AG10803 (cell line): ENCODE measurements at places on chromosomes 2 and 18.

DNA sequence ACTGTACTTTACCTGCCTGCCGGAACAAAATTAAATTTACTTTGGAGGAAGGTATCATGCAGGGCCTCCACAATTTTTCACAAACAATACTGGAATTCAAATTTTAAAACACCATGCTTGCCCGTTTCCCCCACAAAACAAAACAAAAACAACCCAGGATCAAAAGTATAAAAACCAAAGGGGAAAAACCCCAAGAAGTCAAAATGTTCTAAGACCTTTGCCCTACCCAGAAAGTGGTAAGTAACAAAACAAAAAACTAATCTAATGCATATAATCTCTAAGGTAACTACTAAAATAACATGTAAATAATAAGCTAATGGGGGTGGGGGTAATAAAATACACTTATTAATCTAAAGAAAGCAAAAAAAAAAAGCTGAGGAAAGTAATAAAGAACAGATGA, 60.5 kb downstream of the CUL3 start:
- DNase-seq = no peak

GRCh38 chr18:78526275-78526674, 453.3 kb upstream of the SALL3 start:
- no peak for DNase-seq

DNA sequence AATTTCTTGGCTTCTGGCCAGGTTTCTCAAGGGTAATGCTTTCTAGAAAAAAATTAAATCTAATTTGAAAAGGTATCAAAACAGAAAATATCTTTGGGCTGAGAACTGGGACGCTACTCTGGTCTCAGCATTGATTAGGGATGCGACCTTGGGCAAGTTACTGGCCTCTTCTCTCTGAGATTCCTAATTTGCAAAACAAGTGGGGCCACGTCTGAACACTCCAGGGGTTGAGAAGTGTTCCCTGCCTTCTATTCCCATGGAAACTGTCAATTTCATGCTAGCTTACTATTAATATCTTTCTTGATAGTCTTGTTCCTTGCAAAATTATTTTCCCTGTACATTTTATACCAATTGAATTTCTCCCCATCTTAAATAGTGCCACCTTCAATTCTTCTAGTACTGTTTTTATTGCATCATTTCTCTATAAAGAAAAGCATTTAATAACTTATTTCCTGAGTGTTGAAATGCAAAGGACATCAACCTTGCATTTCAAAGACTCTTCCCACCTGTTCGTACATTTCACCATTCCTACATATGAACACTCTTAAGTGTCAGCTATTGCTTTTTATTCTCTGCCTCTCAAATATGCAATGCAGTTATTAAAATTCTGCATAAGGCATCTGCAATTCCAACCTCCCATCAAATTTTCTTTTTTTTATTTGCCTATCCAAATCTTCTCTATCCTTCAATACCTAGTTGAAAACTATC, 118.3 kb upstream of the DSEL start:
- DNase-seq = no peak

DNA sequence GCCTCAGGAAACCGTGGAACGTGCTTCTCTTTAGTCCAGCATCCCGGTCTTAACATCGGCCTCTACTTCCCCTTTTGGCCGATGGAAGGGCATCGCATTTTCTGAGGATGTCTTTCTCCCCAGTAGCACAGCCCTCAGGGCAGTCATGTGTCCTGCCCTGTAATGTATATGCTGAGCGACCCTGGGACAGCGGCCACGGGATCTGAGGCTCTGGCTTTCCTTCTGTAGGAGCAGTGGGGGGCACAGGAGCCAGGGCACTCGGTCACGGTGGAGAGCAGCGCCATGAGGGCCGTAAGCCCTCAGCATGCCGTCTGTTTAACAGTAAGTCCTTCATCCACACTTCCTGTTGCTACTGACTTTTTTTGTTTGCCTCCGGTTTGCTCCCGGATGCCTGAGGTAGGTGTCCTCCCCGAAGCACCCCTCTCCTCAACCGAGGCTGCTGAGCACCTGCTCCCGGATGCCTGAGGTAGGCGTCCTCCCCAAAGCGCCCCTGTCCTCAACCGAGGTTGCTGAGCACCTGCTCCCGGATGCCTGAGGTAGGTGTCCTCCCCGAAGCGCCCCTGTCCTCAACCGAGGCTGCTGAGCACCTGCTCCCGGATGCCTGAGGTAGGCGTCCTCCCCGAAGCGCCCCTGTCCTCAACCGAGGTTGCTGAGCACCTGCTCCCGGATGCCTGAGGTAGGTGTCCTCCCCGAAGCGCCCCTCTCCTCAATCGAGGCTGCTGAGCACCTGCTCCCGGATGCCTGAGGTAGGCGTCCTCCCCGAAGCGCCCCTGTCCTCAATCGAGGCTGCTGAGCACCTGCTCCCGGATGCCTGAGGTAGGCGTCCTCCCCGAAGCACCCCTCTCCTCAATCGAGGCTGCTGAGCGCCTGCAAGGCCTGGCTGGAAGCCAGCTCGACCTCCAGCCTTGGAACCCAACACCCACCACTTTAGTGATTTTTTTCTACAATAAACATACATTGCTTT, 169.3 kb downstream of the HDAC4 start:
- DNase-seq = no peak

DNA sequence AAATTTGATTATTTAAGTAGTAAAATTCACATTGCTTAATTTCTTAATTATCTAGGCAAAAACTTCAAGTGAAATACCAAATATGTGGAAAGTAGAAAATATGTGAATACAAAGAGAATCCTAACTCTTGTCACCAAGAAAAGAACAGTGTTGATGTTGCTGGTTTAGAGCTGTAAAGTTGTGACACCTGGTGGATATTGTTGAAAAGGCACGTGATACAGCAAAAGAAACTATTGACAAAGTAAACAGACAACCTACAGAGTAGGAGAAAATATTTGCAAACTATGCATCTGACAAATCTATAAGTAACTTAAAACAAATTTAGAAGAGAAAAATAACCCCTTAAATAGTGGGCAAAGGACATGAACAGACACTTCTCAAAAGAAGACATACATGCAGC, 25.6 kb upstream of the ZC3H15 start:
- DNase-seq = peak; percentile 24

DNA sequence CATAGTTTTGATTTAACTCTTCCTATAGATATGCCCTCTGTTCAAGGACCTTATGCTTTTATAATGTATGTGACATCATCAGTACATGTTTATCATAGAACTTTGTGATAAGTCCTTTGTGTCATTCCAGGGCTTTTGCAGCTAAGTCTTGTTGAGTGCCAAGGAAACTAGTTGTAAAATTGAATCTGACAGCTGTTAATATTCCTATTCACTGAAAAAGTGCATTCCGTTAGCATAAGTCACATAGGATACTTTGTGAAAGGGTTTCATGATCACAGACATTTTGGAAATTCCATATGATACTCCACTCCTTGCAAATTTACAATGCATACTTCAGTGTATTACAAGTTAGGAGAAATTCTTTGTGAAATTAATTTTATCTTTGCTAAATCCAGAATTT, 503.4 kb downstream of the CCDC85A start:
- no peak for DNase-seq

DNA sequence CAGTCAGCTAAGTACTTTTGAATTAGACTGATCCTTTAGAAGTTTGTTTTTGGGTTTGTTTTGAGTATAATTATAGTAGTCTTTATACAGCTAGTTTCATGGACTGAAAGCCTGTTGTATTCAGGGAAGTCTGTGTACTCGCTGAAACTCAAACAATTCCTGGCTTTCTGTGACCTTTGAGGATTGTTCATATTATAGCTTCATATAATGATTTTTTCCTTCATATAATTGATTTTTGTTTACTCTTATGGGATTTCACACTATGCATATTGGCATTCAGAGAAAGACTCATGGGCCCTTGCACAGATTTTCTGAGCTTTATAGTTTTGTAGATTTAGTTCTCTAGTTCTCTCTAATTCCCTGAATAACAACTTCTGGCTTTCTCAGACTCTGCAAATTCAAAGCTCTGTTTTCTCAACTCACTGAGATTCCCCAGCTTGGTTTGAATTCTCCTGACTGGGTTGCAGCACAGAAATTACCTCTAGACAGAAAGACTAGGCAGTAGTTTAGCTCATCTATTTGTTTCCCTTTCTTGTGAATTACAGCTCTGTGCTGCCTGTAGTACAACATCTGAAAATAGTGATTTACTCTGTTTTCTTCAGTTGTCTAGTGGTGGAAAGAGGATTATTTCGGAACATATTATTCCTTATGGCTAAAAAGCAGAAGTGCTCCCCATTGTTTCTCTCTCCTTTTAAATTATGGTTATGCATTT, 495.9 kb upstream of the CNTNAP5 start:
- DNase-seq = no peak

GRCh38 chr2:127163921-127164320, 56.2 kb downstream of the CYP27C1 start:
- no peak for DNase-seq

DNA sequence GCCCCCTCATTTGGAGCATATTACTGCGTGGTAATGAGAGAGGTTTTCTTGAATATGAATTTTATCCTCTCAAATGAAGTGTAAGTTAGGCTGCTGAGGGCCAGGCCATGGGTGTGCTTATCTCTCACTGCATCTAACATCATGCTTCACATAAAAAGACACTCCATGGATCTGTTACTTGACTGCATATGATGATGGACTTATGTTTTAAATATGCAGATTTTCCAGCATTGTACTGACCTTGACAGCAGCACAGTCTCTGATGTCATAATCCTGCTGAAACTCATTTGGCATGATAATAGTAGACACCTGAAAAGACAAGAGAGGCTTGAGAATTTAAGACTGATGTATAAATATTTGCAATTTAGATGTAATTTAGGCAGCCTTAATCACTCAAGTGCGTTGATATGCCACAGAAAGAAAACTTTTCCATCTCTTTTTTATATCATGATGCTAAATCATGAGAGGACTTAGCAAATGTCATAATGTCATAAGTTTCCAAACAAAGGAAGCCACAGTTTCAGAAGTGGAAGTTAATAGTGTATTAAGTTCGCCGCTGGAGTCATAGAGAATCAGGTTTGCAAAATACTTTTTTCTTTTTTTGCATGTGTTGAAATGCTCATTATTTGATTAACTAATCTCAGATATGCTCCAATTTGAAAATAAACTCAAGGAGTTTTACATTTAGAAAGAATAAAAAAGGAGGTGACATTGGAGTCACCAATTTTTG, 62.7 kb upstream of the CD302 start:
- DNase-seq = no peak

GRCh38 chr2:71358931-71359671, 27.5 kb downstream of the ZNF638 start:
- peak; percentile 66 for DNase-seq

GRCh38 chr2:58006256-58006951, 40.2 kb upstream of the VRK2 start:
- peak; percentile 40 for DNase-seq

- no peak for DNase-seq
Observed at GRCh38 chr2:239806276-239806675, 218.9 kb downstream of the NDUFA10 start.

DNA sequence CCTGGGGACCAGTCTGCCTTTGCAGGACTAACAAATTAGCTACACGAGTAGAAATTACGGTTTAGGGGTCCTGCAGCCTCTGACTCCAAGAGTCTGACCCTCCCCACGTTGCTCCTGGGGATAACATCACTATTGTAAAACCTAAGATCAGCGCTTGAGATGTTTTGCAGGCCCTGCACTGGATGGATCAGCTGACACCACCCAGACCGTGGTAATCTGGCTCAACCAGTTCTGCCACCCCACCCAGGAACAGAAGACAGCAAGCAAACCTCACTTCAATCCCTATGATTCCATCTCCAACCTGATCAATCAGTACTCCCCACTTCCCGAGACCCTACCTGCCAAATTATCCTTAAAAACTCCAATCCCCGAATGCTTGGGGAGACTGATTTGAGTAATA, 31.7 kb downstream of the NGEF start:
- no peak for DNase-seq

- no peak for DNase-seq
Observed at GRCh38 chr2:38930600-38930999, 40.9 kb downstream of the ARHGEF33 start.

DNA sequence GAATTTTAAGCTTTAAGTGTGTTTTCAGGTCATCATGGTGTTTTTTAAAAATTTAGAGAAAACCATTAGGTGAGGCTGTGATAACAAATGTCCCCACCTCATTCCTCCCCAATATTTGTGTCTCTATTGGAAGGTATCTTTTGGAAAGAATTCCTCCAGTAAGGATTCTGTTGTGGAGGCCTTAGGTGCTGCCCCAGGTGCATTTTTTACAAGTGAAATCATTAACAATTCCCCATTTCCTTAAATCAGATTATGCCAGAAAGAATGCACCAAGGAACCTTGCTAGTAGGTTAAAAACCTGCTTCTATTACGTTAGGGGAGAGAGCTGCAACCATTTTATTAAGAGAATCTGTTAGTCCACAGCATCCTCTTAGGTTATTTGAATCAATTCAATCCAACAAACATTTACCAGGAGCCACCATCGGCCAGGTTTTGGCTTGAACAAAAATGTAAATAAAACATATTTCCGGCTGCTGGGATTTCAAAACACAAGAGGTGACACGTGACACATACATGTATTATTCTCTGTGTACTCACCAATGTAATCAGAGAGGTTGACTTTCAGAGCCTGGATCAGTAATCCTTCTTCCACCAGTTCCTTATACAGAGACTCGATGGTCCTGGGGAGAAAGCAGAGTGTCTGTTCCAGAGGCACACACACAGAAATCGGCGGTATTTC, 112.5 kb upstream of the ASB18 start:
- DNase-seq = no peak

GRCh38 chr2:980176-980575, 29.5 kb downstream of the SNTG2 start:
- no peak for DNase-seq

DNA sequence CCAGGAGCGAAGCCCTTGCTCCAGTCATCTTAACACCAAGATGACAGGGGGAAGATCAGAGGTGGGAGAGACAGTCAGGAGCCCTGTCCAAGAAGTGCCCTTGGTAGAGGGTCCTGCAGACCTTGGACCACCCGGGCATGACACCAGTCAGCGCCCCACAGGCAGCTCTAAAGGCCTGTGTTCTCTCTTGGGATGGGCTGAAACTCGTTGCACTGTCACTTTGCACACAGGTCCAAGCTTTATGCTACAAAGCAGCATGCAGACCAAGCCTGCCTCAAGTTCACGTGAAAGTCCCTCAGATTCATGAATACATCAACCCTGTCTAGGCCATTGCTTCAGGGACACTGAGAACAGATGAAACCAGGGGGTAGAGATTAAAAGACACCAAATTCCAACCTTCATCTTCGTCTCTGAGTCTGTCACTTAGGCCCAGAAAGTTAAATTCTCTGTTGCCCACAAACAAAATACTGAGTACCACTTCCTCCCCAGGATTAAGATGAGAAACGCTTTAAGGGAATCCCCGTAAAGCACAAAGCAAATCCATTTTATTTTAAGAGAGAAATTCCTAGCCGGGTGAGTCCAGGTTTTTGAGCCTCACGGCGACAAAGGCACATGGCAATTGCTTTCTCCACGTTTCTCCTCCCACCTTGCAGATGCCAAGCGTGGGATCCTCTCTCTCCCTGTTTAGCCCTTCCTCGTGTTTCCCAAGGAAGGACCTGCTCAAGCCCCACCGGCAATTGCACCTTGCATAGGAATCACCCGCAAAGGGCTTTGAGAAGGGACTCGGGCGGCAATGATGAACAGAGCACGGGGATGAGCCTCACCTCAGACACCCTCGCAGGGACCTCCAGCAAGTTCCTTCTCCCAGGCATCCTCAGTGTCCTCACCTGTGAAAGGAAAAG, 75.0 kb upstream of the ID2 start:
- DNase-seq = no peak
